ENCODE measurements at places on chromosomes 5 and 9.

DNA sequence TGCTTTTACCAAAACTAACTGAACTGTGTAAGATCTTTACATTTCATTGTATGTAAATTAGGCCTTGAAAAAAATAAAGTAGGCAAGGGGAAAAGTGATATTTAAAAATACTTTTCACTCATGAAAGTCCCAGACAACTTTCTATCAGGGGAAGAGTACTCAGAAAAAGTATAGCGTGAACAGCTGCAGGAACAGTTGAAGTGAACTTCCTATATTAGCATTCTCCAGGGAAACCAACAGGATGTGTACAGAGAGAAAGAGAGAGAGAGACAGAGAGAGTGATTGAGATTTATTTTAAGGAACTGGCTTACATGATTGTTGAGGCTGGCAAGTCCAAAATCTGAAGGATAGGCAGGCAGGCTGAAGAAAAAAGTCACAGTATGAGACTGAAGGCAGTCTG, 42.0 kb downstream of the ERMP1 start:
- no peak for DNase-seq

GRCh38 chr9:2126331-2126803, 111.2 kb downstream of the SMARCA2 start:
- DNase-seq = no peak

- DNase-seq = peak; percentile 22
Measured at GRCh38 chr9:36728651-36729520, 156.2 kb downstream of the MELK start.

- DNase-seq = no peak
Measured at GRCh38 chr9:18976709-18977531, 56.1 kb downstream of the SAXO1 start.

DNA sequence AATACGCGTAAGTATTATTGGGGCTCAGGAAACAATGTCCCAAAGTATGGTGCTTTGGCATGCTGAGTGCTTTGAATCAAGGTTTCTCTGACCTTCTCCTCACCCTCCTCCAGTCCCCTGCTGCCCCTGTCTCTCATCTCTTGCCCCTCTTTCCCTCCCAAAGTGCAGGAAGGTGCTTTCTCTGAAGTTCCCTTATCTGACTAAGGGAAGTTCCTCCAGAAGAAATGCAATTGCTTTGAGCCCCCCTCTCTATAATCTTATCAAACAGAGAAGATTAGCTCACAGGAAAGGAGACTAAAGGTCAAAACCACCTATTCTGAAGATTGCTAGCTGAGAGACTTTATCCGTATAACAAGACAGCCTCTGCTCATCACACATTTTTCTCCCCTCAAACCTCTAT, 288.1 kb downstream of the ARL15 start:
- DNase-seq = no peak

GRCh38 chr5:54304040-54304439, 6.3 kb downstream of the ARL15 start:
- DNase-seq = no peak

- no peak for DNase-seq
Measured at GRCh38 chr5:179867476-179867875, 8.9 kb upstream of the MRNIP start.

- no peak for DNase-seq
Measured at GRCh38 chr9:130239741-130240241, 25.8 kb upstream of the HMCN2 start.

- DNase-seq = no peak
Measured at GRCh38 chr5:27311544-27311943, 273.2 kb upstream of the CDH9 start.

DNA sequence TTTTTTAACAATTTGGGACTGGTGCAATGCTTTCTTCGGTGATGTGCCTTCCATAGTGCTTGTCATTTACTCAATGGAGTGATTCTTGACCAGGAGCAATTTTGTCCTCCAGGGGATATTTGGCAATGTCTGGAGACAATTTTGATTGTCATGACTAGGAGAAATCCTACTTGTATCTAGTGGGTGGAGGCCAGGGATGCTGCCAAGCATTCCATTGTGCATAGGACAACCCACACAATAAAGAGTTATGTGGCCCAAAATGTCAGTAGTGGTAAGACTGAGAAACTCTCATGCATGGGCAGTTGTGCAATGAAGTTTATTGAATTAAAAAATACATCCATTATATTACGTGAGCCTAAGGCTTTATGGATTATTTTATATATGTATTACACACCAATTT, 70.5 kb downstream of the FOCAD start:
- DNase-seq = no peak

DNA sequence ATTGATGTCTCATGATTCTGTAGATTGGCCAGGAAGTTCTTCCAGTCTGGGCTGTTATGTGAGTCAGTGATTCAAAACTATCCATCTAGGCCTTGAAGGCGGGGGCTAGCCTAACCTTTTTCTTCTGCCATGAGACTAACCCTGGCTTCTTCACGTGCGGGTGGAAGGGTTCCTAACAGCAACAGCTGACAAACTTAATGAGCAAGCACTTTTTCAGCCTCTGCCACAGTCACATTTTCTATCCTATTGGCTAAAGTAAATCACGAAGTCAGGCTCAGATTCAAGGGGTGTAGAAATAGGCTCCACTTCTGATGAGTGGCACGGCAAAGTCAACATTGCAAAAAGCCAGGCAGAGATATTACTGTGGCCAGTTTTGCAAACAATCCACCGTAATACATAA, 68.4 kb downstream of the STK32A start:
- no peak for DNase-seq

- DNase-seq = peak; percentile 74
Measured at GRCh38 chr9:83623679-83624076, 735 bp downstream of the IDNK start.

DNA sequence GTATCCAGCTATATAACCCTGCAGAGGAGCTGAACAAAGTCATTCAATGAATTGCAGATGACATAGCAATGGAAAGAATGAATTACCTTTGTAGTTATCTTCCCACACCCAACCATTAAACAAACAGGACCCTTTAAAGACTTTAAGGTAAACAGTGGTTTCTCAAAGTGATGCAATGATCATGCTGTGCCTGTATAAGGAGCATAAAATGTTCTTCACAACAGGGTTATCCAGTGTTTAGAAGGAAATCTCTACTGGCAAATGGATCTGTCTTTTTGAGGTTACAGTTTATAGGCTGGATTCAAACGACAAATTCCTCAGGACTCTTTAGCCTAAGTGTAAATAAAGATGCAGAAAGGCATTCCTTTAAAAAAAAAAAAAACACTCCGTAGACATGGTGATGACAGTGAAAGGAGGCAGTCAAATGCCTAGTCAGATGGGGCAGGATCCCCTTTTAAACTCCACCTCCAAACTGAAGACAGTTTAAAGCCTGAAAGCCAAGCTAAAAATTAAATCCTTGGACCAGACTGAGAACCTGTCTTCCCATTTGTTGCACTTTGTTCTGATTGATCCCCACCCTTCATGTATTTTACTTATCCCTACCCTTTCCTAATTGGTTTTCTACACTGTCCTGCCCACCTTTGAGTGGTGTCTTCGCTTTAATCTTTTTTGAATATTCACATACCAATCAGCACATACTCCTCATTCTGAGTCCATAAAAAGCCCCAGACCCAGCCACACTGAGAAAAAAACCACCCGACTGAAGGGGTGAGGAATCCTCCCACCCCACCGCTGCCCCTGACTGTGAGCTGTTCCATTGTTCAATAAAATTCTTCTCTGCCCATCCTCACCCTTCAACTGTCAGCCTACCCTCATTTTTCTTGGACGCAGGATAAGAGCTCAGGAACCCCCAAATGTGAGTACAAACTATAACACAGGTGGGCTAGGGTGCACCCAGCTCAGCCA, 761.3 kb upstream of the DMAC1 start:
- no peak for DNase-seq

DNA sequence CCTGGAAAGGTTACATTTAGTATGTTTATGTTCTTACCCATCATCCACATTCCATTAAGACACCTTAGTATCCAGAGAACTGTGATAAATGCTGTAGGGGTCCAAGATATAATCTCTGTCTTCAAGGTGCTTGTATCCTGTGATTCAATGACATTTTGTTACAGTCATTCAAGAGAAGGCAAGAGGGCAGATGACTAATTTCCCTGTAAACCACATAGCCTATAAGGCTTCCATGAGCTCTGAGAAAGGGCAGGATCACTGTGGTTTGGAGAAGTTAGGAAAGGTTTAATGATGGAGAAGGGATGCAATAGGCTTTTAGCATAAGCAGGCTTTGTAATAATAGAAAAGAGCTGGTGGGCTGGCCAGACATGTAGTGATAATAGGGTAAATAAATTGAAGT, 40.0 kb downstream of the PAPPA start:
- DNase-seq = no peak

- DNase-seq = no peak
Measured at GRCh38 chr5:169805937-169806700, 169.0 kb downstream of the DOCK2 start.

GRCh38 chr9:129351642-129352145, 173.6 kb upstream of the IER5L start:
- no peak for DNase-seq

DNA sequence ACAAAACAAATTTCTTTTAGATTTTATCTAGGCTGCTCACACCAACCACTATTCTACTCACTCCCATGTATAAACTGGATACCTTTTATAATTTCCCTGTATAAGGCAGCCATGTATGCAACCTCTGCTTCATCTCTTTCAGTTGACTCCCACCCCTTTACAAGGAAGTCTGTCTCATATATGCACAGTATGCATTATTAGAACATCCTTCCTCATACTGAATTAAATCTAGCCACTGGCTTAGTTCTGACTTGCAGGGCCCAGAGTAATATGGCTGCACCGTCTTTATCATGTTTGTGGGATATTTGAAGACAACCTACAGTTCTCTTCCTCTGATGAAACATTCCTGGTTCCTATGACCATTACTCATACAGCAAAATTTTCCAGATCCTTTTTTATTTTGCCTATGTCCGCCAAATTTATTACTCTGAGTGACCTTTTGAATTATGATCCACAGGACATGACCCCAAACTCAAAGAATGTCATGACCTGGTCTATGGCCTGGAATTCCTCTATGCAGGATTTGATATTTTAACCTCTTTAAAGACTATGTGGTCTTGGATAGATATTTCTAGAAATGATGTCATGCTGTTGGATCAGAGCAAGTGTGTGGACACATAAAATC, 76.6 kb upstream of the ITGA1 start:
- no peak for DNase-seq

DNA sequence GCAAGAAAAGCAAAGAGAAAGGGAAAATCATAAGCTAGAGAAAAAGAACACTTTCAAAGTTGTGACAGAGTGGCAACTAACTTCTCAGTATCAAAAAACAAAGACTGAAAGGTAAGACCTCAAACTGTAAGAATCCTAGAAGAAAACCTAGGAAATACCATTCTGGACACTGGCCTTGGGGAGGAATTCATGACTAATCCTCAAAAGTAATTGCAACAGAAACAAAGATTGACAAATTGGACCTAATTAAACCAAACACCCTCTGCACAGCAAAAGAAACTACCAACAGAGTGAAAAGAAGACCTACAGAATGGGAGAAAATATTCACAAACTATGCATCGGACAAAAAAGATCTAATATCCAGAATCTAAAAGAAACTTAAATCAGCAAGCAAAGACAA, 79.1 kb downstream of the FEM1C start:
- DNase-seq = no peak

DNA sequence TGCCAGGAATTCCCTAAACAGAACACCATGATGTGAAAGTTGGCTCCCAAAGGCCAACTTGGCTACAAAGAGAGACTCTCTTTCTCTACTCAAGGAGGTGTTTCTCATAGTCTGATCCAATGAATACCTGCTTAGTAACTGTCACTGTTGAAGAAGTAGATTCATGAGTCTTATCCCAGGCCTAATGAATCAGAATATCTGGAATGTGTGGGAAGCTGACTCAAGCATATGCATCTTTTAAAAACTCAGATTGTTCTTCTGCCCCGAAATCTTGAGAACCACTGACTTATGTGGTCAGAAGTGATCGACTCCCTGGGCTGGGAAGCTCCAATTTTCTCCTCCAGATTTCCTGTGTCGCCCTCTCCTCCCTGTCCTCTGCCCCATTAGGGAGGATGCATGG, 345.6 kb downstream of the PLK2 start:
- no peak for DNase-seq

- no peak for DNase-seq
Measured at GRCh38 chr5:77620405-77620804, 18.1 kb downstream of the OTP start.

DNA sequence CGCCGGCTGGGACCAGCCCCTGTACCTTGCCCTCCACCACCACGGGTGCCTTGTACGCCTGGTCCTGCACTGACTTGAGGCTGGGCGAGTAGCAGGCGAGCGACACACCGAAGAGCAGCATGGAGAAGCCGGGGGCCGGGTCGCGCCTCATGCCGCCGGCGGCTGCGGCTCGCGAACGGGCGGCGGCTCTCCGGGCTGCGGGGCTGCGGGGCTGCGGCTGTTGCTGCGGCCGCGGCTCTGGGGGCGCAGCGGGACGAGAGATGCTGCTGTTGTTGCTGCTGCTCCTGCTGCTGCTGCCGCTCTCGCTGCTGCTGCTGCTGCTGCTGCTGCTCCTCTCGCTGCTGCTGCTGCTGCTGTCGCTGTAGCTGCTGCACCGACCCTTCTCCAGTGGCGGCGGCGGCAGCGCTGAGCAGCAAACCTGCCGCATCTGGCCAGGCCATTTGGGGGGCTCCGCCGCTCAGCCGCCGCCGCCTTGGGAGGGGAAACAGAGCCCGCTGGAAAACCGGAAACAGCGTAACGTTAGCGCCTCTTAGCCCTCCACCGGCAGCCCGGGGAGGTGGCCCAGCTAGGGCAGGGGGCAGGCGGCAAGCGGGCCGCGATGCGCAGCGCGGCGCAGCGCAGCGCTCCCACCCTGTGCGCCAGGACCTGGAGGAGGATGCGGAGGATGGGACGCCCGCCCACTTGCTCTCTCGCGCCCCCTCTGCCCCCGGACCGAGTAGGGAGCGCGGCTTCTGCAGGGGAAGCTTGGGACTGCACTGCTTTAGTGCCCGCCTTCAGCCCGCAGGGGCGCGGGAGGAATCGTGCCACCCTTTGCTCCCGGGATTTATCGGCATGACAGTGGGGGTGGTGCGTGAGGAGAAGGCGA, at the start of gene NRG2:
Gene NRG2 (minus strand): TSS at position 657 of the 865 bp plus-strand sequence.
- DNase-seq = no peak

DNA sequence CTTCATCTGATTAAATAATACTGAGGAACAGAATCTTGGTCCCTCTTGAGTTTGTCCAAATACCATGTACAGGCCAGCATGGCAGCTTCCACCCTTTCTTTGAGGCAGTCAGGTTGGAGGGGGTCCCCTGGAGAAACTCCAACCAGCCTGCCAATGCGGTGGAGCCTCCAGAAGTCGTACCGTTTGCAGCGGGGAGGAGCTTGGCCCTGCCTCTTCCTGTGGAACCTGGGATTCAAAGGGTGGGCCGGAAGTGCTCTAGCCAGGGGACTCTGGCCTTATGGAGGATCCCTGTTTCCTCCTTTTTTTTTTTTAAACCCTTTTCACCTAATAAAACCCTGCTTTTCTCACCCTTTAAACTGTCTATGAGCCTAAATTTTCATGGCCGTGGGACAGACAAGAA, 216.3 kb upstream of the ZNF608 start:
- no peak for DNase-seq

- no peak for DNase-seq
Measured at GRCh38 chr9:135122316-135122715, 34.8 kb downstream of the OLFM1 start.
